ENCODE measurements at places on chromosomes 4 and X.
A peak's percentile ranks its signal among the peaks of the same experiment; 100 is the strongest.

DNA sequence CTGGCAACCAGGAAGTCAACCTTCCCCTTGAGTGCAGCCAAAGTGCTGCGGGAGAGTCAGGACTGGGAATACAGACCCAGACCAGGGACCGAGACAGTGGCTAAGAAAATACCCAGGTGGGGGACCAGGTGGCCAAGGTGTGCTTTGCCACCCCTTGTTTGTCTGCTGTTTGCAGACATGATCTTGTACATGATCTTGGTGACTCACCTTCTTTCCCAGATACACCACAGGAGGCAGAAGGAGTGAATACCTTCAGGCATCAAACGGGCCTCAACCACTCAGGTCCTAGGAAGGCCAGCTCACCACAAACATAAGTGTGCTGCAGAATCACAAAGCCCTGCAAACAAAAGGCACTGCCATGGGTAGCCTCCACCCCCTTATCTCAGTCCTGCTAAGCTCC lies 62.0 kb downstream of the CNGA2 start:
- no peak for DNase-seq

DNA sequence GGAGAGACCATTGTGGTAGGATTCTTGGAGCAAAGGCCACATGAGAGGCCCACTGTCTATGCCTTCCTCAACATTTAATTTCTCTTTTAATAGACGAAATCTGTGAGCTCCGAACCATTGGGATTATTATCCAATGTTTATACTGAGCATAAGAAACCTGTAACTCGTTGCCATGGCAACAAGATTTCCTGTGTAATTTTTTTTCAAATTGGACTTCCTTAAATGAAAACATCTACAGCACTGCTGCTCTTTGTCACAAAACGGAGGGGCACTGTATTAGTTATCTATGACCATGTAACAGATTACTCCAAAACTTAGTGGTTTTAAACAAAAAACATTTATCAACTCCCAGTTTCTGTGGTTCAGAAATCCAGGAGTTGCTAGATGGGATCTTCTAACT lies 38.7 kb downstream of the PPP1R2C start:
- no peak for DNase-seq

- DNase-seq, result no peak
Measured at GRCh38 chr4:38056011-38056685, 96.0 kb downstream of the PTTG2 start.

GRCh38 chr4:92183825-92184224 lies 119.9 kb upstream of the GRID2 start:
- DNase-seq, result no peak

DNA sequence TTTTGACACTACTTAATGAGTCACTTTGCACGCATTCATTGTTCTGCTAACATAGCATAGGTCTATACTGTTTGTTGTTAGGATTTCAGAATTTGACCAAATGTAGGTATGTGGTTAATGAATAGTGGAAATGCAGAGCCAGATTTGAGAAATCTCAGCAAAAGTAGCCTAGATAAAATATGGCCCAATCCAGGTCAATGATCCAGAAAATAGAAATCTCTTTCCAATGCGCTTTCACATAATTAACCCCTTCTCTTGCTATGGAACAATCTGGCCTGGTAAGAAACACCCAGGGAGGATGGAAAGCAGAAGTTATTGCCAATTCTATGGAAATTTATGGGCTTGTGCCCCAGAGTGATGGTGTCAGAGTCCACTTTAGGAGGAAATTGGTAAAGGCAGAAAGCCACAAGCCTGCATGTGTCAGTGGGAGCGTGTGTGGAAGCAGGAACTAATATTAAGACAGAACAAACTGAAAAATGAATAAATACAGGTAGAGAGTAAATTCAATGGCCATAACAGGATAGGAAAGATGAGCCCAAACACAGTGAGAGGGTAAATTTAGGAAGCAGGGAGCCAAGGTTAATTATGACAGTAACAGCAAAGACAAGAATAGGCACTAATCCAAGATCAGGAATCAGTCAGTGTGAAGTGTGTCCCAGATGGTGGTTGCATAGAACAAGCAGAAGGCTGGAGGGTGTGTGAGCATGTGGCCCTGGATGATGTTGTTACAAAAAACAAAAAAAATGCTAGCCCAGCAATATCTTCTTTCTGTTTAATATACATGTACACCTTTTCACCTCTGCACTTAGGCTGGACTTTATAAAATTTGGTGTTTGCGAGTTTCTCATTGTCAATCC lies 102.9 kb downstream of the SYTL5 start:
- no peak for DNase-seq

DNA sequence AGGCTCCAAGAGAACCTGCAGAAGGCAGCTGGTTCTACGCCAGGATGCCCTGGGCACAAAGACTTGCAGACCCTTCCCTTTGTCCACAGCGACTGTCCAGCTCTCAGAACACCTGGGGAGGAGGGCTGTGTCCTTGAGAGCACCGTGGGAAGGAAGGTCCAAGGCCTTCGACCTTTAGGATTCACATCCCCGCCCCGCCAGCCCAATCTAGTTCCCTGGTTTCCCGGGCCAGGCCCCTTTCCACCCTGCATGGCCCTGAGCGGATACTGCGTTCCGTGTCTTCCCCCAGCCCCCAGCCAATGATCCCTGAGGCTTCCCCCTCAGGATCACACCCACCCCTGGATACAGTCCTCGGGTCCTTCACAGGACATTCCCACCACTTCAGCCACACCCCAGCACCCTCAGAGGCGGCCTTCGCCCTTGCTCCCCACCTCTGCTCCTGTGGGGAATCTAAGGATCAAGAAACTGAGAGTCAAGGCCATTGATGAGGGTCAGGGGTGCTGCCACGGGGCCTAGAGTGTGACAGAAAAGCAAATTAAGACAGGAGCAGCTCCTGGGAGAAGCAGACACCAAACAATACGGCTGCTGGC lies 9.1 kb downstream of the ABCD1 start:
- DNase-seq, result no peak

DNA sequence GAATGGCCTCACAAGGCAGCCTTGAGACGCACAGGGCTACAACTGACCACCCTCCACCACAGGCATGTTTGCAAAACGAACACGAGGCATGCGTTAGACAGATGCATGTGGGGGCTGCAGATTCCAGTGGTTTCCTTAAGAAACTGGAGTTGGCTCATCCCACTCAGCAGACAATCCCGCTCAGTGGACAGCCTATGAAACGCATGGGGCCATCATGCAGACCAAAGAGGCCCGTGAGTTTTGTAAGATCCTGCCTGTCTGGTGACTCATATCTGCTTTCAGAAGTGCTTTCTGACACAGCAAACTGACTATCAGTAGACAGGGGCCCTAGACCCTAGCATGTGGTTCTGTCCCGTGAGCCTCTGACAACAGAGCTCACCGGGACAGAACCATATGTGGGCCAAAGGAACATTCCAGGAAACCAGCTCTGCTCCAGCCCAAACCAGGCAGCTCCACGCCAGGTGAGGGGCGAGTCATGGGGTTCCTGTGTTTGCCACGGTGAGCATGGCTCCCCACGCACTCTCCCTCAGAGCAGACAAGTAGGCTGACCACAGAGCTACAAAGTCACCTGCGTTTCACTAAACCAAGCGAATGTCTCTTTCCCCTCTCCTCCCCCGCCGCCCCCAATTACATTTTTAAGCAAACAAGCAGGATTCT lies 74.4 kb downstream of the MTMR1 start:
- DNase-seq, result no peak

DNA sequence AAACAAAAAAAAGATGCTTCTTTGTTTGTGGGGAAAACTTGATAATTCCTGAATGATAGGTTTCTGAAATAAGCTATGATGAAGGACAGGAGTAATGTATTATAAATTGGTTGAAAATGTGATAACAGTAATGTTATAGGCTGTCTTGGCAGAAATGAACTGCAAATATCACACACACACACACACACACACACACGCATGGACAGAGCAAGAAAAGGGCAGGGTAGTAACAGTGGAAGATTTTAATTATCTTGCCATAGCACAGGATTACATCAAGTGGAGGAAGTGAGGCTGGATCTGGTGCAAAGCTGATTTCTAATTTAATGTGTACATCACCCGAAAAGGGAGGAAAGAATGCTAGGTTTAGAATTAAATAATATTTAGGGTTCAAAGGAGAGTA lies 97.5 kb upstream of the CXXC4 start:
- DNase-seq, result no peak

DNA sequence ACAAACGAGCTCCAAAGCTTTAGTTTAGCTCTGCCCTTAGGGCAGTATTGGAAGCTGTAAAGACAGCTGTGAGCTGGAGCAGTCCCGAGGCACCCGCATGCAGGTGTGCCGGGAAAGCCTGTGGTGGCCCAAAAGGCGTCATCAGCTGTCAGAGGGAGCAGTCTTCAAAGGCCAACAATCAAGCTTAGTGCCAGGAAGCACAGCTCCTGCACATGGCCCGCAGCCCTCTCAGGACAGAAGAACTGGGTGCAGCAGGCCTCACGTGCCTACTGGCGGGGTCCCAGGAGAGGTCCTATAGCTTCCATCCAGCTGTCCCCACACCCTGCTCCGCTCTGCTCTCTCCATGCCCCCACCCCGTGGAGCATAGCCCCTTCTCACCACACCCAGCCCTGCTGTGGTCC lies 92.2 kb upstream of the TRIM2 start:
- DNase-seq, result no peak

DNA sequence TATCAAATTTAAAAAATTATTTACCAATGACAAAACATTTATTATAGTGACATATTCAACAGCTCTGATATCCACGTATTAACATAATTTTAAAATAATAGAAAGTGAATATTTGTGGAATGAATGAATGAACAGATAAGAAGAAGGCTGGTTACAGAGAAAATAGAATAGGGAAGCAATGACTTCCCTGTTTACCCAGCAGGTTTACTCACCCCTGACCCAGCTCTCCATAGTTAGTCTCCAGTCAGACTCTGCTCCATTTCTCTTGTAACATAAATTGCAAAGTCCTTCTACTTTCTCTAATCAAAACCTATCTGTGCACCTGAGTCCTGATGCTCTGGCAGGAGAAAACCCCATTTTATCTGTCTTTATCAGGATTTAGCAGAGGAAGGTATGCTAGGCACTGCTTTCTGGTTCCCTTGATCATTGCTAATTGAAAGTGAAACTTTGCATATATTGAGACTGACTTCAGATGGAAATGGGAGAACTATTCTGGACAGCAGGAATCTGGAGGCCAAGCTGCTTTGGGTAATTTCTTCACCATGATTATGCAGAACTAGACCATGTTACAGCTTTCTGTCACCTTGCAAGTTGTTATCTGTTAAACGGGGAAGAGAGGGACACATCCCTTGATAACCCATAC lies 363.0 kb downstream of the FAT4 start:
- DNase-seq, result no peak

DNA sequence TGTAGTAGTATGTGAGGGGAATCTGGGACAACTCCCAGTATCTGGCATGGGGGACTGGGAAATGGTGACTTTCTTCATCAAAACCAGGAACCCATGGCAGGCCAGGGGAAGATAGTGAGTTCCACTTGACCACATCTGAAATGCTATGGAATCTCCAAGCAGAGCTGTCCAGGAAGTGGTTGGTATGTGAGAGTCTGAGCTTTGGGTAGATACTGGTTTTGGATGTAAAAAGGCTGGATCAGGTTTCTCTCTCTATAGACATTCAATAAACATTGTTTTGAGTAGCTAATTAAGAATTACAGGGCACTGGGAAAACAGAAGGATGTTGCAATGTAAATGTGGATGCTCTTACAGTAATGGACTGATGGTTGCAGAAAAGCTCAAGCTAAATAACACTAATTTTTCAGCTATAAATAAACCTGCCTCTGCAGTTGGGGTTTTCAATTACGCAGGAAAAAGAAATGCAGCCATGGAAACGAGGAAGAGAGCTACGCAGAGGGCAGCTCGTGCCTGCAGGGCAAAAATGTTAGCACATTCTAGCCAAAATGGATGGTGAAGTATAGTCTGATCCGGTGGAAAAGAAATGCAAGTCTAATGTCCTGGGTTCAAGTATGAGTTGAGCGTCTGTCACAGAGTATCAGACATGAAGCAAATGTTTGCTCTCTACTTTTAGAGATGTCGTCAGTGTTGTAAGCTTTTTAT lies 13.4 kb upstream of the CHRNA9 start:
- no peak for DNase-seq

DNA sequence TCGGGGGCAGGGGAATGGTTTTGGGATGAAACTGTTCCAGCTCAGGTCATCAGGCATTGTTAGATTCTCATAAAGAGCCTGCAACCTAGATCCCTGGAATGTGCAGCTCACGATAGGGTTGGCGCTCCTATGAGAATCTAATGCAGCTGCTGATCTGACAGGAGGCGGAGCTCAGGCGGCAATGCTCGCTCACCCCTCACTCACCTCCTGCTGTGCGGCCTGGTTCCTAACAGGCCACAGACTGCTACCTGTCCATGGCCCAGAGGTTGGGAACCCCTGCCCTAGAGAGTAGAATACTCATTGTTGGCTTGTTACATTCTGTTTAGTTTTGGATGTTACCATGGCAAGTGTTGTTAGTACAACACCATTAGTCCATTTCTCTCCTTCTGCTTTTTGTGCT lies 40.8 kb upstream of the STX18 start:
- DNase-seq, result no peak

GRCh38 chr4:26344901-26345564 lies 24.2 kb downstream of the RBPJ start:
- no peak for DNase-seq

DNA sequence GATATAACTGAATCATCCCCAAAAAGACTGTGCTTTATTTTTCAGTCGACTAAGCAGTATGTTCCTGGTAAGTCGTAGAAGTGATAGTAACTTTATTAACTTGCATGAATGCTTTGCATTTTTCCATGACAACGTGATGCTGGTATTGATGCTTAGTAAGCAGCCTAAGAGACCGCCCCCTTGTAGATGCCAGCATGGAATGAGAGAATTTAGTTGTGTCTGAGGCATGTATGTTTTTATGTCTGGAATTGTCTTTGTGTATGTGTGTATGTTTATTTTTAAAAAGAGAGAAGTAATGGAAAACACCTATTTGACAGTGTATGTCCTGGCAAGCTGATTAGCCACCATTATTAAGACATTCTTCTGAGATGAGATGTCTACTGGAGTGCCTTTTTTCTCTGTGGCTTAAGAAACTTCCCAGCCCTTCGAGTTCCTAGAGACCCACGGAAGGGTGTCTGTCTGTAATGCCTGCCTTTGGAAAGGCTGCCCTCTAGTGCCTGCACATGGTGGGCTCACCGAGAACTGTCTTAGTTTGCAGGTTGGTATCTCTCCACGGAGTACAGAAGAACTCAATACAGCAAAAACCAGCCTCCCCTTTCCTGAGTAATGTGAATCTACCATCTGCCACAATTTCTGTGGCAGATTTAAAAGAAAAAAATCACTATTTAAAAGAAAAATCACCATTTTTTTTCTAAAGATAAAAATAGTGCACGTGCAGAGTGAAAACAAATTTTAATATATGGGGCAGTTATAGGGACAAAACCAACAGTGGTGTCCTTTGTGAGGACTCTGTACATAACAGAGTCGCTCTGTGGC lies 85.9 kb downstream of the AASDH start:
- DNase-seq, result peak; percentile 26

DNA sequence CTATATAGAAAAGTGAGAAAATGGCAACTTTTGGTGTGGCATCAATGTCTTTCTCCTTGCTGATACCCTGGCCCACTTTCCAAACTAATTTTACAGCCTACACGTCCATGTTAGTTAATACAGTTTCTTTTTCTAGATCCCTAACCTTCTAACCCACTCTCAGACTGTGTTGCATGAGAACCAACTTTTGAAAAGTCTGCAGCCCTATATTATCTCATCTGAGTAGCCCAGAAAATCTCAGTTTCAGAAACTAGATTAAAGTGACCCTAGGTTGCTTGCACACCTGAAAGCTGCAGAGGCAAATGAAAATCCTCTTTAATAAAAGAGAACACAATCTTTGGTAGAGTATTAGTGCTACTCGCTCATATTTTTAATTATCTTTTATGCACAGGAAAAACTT lies 371.6 kb upstream of the EMCN start:
- DNase-seq, result no peak
